ENCODE measurements at places on chromosomes 16 and 17.

GRCh38 chr17:82805254-82805653 lies 34.6 kb downstream of the ZNF750 start:
- no peak for DNase-seq

- no peak for DNase-seq
These were observed 238.4 kb downstream of the CEP112 start for GRCh38 chr17:65953316-65954147.

- no peak for DNase-seq
These were observed 25.8 kb downstream of the ABR start for GRCh38 chr17:1153795-1154546.

DNA sequence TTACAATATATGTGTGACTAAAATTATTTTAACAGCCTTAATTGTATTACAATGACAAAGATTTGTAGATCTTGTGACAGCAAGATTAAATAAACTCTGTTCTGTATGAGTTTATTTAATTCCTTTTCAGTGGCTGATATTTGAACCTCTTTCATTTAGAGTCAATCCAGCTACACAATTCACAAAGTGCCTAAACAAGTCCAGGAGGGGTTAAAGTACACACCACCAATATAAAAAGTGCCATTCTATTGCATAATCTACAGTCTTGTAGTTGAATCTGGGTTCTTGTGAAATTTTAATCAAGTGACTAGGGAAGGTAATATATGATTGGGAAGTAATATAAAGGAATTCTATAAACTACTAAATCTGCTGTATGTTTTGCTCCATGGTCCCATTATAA lies 3.9 kb upstream of the NFAT5 start:
- DNase-seq: no peak

DNA sequence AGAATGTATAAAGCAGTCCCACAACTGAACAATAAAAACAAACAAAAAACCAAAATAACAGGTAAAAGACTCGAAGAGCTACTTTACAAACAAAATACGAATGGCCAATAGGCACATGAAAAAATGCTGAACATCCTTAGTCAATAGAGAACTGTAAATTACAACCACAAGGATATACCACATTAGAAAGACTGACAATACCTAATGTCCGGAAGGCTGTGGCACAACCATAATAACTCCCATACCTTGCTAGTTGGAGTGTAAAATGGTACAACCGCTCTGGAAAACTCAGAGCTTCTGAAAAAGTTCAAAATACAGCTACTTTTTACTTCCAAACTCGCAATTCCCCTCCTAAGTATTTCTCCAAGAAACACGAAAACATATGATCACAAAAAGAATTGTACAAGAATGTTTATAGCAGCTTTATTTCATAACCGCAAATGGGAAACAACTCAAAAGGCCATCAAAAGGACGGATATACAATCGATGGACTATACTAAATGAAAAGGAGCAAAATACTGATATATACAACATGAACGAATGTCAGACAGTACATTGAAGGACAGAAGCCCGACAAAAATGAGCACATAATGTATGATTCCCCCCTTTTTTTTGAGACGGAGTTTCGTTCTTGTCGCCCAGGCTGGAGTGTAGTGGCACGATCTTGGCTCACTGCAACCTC lies 2.3 kb downstream of the TP53 start:
- DNase-seq: no peak

DNA sequence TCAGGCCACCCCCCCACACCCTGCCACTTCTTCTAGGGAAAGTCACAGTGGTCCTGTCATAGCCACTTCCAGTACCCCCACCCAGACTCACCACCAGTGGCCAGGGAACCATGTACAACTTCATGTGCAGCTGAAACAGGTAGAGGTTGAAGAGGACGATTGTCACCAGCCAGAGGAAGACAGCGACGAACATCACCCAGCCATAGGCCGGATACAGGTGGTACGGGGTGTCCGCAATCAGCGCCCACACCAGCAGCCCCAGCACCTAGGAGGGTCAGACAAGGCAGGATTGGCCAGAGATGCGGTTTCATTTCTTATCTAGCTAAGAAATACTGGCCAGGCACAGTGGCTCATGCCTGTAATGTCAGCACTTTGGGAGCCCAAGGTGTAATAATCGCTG lies 16.7 kb downstream of the ARL2BP start:
- DNase-seq: no peak

GRCh38 chr17:17497845-17498520 lies 1.8 kb upstream of the RASD1 start:
- no peak for DNase-seq

GRCh38 chr16:12538667-12539091 lies 265.0 kb downstream of the CPPED1 start:
- no peak for DNase-seq

DNA sequence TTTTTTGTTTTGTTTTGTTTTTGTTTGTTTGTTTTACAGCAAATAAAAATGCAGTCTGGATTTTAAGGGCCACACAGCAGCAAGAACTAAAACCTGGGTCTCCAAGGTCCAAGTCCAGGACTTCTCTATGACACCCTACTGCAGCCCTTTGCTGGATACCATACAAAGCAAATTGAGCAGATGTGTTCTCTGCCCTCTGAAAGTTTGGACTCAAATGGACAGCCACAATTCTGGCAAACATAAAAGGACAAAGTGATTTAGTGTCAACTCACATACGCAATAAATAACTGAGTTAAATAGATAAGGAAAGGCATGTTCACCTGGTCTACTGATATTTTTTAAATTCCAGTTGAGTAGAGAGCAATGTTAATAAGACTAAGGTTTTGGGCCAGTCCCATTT lies 7.7 kb upstream of the ZNF652 start:
- DNase-seq: no peak

GRCh38 chr17:44387804-44388203 lies 1.6 kb downstream of the ITGA2B start:
- no peak for DNase-seq

GRCh38 chr16:47043970-47044684 lies 70.7 kb upstream of the DNAJA2 start:
- DNase-seq: no peak

DNA sequence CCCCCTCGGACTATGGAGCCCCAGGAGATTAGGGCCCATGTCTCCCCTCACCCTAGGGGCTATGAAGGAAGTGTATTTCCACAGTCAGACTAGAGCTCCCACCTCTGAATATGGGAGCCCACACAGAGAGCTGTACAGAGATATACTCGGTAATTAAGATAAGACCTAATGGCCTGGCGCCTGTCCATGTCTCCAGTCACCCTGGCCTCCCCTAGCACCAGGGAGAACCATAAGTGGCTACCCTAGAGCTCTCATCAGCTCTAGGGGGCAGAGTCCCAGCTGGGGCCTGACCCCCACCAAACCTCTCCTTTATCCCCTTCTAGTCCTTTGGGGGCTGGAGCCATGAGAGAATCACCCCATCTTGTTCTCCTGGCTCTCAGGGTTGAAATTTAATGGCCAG lies 2.4 kb downstream of the TMEM101 start:
- no peak for DNase-seq

DNA sequence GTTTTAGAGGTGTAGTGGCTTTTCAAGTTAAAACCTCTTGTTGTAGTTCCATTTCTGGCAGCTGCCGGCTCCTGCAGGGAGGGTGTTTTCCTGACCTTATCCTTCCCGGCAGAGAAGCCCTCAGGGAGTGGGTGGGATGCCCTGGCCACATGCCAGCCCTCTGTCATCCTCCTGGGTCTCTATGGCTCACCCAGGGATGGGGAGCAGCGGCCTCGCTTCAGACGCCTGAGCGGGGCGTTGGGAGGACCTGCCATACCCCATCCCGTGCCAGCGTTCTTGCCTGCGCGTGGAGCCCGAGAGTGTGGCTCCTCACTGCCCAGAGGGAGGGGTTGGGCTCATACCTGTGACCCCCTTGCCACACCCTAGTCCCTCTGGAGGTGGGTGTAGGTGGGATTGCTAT lies 11.9 kb downstream of the KCNJ12 start:
- DNase-seq: no peak

DNA sequence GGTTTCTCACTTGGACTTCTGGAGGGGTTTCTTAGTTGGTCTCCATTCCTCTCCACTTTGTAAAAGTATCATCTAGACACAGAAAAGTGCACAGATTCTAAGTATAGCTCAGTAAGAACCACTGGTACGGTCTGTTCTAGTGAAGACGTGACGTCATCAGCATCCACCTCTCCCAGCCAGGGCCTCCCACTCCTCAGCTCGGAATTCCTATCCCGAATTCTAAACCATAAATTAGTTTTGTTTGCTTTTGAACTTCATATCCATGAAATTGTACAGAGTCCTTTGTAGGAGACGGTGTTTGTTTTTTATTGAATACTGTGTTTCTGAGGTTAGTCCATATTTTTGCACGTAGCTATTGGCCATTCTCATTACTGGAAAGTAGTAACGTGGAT lies 25.5 kb downstream of the FOXK2 start:
- DNase-seq: no peak

GRCh38 chr16:28182183-28182582 lies 29.6 kb downstream of the XPO6 start:
- DNase-seq: peak; percentile 40

GRCh38 chr16:46857368-46857945 lies 26.5 kb upstream of the C16orf87 start:
- peak; percentile 64 for DNase-seq

DNA sequence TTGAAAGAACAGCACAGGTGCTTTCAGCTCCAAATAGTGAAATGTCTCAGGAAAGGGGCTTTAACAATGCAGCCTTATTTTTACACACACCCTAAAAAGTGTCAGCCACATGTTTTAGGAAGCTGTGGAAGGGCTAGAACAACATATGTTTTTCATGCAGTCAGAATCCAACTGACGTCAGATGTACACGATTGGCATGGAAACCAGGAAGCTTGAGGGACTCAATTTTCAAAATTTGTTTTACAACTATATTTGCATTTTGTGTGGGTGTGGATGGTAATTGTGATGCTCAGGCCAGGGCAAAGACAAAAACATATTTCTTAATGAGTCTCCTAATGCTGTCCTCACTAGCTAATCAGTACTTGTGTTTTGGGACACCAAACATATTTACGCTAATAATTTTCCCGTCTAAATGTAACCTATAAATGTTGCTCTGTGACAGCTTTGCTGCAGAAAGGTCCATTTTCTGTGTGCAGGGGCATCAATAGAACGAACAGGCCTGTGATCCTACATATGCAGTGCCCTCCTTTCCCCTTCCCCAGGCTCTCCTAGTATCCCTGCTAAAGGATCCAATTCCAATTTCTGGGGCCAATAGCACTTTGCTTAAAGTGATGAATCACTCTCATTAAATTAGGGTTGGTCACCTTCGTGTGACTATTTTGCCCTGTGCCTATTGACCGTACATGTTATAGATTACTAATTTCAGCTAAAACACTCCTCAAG lies 434.0 kb upstream of the CDH5 start:
- no peak for DNase-seq

DNA sequence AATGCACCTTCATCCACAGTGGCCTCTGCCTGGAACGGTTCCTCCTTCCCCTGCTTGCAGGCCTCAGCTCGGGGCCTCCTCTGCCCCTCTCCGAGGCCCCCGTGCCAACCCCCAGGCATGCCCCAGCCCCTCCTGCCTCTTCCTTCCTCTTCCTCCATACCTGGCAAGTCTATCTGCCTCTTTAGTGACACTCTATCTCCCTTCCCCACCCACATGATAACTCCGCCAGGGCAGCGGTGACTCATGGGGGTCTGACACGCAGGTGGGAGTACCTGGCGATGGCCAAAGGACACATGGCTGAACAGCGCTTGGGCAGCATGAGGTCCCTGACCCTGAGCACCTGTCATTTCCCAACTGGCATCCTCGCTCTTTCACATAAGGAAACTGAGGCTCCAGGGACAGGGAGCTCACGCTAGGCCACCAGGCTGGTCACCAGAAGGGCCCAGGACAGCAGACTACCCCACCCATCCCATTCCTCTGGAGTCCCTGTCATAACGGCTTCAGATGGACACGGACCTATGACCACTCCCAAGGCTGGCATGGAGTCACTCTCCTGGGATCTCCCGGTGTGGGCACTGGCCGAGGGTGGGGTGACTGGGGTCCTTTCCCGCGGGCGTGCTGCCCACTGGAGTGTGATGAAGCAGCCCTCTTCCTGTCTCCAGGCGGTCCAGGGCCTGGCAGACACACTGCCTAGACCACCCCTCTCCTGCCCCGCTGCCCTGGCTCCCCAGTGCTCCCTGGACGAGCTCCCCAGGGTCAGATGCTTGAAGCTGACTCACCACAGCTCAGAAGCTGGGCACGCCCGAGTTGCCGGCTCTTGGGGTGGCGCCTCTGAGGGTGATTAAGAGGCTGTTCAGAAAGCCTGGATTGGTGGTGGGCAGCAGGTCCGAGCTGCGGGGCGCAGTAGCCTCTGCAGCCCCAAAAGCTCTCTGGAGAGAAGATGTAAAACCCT lies 100.6 kb downstream of the ENGASE start:
- DNase-seq: peak; percentile 5

GRCh38 chr17:44222112-44222869 lies 2.8 kb upstream of the UBTF start:
- peak; percentile 78 for DNase-seq
